Cardiac fibroblast (primary cell): ENCODE measurements at places on chromosomes 2 and 18.
A peak's percentile ranks its signal among the peaks of the same experiment; 100 is the strongest.

DNA sequence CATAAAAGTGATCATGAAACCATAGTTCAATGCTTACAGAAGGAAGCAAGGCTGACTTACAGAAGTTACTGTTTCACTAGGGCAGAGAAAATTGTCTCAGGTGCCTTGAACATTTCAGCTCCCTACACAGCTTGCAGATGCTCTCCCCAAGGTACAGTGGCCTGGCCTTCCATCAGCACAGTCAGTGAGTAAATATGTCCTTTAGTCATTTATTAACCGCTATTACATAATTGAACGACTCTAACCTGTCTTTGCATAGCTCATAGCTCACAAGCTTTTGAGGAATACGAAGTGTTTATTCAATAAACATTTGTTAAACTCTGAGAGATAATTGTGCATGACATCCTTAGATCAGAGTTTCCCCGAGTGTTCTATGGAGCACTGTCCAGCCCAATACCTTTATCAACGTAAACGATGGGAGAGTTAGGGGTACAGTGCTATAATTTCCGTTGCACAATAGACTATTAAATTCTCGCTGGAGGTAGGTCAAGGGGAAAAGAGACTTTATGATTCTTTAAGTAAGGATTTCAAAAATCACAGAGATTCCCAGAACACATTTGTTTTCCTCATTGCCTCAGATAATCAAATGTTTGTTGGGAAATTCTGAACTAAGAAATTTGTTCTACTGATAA is 677.8 kb downstream of the TSN start:
- no peak for DNase-seq

DNA sequence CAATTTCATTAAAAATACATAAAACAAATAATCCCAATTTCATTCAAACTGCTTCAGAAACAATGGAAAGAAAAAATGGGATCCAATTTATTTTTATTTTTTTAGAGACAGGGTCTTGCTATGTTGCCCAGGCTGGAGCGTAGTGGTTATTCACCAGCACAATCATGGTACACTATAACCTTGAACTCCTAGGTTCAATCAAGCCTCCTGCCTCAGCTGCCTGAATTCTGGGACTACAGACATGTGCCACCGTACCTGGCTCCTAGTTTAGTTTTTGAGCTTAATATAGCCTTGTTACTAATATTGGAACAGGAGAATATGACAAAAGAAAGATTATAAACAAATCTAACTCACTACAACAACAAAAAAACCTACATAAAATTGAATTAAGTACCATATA is 34.2 kb downstream of the SAP130 start:
- DNase-seq: no peak

DNA sequence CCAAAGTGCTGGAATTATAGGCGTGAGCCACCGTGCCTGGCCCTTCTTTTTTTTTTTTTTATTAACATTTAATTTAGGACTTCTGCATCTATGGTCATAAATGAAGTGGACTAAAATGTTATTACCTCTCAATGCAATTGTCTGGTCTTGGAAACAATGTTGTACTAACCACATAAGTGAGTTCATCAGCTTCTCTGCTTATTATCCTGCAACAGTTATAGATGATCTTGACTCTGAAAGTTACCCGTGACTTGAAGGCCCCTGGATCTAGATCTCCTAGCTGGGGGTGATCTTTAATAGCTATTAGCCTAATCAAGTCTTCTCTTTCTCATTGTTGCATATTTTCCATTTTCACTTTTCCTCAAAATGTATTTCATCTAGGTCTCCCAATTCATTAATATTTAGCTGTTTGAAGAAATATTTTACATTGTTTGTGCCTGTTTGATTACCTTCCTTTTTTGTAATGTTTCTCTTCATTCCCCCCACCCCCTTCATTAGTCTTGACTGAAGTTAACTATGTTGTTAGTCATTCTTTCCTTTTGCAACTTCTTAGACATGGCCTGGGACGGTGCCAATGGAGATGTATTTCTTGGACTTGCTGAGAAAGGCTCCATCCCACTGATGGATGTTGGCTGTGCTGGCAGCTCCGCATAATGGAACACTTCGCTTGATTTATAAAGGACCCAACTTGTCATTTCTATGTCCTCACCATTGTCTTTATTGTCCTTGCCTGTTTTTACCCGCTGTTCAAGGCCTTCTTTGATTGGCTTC is 141.6 kb upstream of the RIOK3 start:
- DNase-seq: peak; percentile 97

DNA sequence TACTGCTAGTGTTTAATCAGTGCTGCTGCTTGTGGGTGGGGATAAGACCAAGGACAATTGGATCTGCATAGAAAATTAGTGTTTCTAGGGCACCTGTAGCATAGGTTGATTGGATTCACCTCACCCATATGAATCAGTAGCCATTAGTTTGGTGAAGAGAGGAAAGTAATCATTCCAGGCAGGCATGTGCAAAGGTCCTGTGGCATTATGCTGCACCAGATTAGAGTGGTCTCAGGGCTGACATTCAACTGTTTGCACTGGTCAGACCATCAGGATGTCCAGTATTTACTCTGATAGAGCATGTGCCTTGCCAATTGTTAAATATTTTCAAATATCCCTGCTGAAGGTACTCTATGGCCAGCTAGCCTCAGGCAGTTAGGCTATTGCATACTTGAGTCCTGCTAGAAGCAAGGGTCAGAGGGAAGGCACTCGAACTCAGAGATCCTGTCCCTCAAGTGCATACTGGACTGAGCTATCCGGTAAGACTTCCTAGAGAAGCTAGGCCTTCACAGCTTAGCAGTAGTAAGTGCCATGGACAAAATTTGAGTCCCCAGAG is 64.7 kb downstream of the SKA1 start:
- no peak for DNase-seq

DNA sequence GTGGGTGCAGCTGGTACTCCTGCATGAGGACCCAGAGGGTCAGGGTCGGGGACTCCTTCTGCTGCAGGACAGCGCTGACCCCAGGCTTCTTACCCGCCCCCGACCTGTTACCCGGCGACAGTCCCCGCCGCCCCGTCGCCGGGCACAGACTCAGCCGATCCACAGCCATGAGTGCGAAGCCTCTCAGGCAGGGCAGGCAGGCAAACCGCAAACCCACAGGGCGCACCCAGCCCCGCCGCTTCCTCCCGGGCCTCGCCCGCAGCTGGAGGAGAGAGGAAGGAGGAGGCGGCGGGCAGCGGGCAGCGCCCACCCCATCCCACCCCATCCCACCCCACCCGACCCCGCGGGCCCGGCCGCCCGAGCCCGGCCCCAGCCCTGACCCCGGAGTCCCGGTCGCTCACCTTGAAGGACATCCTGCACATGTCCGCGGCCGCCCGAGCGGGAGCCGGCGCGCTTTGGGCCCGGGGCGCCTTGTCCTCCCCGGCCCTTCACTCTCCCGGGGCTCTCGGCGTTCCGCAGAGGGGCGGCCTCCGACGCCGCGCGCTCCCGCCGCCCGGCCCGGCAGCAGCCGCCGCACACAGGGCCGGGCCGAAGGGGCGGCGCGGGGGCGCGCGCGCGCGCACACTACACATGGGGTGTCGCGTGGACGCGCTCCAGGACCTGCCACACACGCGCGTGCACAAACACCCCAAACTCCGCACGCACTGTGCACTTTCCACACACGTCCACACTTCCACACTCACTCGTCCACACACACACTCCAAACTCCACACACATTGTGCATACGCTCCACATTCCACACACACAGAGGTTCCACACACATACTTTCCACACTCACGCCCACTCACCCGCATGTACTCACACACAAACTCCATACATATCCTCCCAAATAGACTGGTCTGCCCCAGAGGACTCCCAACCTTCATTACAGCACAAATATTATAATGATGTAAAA is at the start of gene ANKRD29:
Gene ANKRD29 (minus strand): TSS at position 603 of the 955 bp plus-strand sequence. CDS start 181 bp downstream, at position 422.
- DNase-seq: peak; percentile 28
